Right ventricle myocardium superior (tissue), 1 donor: ENCODE measurements at places on chromosomes 7 and 10. TPM values are rescaled to one million over a fixed set of nuclear protein-coding genes. Genes with fewer than 3 reads are reported as not detected.

The ADRB1 gene
- 63.0 TPM for total RNA-seq

The P4HA1 gene
- 79.2 TPM for total RNA-seq

The ZFYVE27 gene
- total RNA-seq: 10.6 TPM

DNA sequence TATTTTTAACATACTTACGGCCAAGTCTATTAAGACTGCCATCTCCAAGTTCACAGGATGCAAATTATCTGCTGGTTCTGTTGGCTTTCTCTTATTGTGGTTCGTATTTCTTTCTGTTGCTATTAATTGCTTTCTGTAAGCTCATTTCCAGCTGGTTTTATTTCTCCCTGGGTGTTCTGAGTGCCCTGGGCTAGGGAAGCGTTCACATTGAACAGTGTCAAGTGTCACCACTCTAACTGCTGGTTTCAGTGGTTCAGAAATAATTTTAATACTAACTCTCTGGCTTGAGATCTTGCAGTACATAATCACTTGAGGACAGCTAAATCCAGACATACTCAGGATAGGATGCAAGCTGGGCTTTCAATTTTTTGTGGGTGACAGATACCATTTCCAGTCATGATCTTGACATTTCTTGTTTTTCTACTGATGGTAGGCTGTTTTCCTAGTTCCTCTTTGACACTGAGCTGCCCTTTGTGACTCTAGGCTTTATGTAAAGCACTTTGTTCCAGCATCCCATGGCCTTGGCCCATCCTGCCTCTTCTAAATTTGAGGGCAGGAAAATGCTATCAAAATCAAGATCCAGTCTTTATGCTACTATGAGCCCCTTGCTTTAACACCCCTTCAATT is 117.6 kb downstream of the SNX13 start:
- no peak for DNase-seq
